ENCODE measurements at places on chromosomes 12 and 14. TPM values are rescaled to one million over a fixed set of nuclear protein-coding genes. Genes with fewer than 3 reads are reported as not detected.

The ANHX gene
- total RNA-seq = not detected

GRCh38 chr12:9797722-9798619 lies 29.3 kb upstream of the KLRF1 start:
- no peaks in the 10 kb centered on the region for H3K36me3 ChIP-seq
- peak; percentile 82 for DNase-seq
- H3K27me3 ChIP-seq = no peaks in the 10 kb centered on the region
- no peak overlapping the region for H3K27ac ChIP-seq
- H3K4me3 ChIP-seq = no peak overlapping the region

GRCh38 chr12:113086249-113087164 lies 30.0 kb downstream of the DTX1 start:
- H3K27me3 ChIP-seq = peaks cover 5% of the 10 kb centered on the region
- H3K4me1 ChIP-seq = no peaks in the 10 kb centered on the region
- H3K36me3 ChIP-seq = no peaks in the 10 kb centered on the region
- no peak overlapping the region for H3K27ac ChIP-seq

GRCh38 chr12:123671876-123672275 lies 963 bp downstream of the TCTN2 start:
- no peaks in the 10 kb centered on the region for H3K36me3 ChIP-seq
- peak; percentile 5 for DNase-seq
- no peak overlapping the region for H3K27ac ChIP-seq
- H3K4me1 ChIP-seq = no peaks in the 10 kb centered on the region
- H3K27me3 ChIP-seq = no peaks in the 10 kb centered on the region
- H3K4me3 ChIP-seq = peak overlapping the region; percentile 92

- H3K4me1 ChIP-seq = no peaks in the 10 kb centered on the region
- no peaks in the 10 kb centered on the region for H3K27me3 ChIP-seq
- no peaks in the 10 kb centered on the region for H3K36me3 ChIP-seq
- H3K4me3 ChIP-seq = no peak overlapping the region
- DNase-seq = no peak
Observed at GRCh38 chr12:5138256-5138655, 94.6 kb downstream of the KCNA5 start.

DNA sequence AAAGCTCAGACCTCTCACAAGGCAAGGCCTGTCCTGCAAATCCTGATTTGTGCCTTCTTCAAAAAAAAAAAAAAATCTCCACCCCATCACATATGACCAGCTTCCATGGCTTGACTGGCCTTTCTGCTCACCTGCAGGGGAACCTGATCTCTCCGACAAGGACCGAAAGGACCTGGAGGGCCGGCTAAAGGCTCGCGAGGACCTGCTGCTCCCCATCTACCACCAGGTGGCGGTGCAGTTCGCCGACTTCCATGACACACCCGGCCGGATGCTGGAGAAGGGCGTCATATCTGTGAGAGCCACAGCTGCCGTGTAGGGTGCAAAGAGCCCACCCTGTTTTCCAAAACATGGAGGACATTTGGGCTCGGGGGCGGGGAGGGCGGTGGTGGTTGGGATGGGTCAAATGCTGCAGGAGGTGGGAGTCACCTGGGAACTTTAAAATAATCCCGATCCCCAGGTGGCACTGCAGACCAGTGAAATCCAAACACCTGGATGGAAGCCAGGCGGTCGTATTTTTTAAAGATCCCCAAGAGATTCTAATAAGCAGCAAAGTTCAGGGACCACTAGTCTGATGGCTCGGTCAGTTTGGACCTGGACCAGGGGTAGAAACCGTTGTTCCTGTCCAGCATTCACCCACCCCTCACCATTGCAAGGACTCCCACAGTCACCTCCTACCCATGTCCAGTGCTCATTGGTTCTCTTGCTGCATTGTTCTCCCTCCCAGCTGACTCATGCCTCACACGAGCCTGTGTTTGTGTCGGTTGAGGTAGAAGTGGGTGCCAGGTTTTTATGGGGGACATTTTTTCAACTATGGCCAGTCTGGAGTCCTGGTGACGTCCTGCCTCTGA lies 44.8 kb downstream of the FOXN4 start:
- DNase-seq = peak; percentile 92
- no peak overlapping the region for H3K27ac ChIP-seq
- H3K4me3 ChIP-seq = no peak overlapping the region
- no peaks in the 10 kb centered on the region for H3K4me1 ChIP-seq
- no peaks in the 10 kb centered on the region for H3K36me3 ChIP-seq
